Stimulated activated CD4-positive, alpha-beta T cell treated with anti-CD3 and anti-CD28 coated beads, Interleukin-1b, Interleukin-23, amount 100 ng/mL, for 4 hours (primary cell): ENCODE measurements at places on chromosomes 7 and 10.

- DNase-seq, result no peak
Measured at GRCh38 chr10:36634916-36635315, 490.5 kb upstream of the ANKRD30A start.

DNA sequence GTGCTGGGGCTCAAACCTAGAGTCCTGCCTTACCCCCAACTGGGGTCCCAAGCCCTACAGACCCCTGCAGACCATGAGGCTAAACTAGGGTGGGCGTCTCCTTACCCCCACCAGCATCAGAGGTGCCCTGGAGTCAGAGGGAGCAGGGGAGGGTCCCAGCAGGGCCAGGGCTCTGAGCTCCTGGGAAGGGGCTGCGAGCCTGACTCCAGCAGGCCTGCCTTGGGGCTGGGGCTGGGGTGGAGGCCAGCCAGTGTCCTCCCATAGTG lies 1.3 kb downstream of the SNCG start:
- DNase-seq, result no peak

DNA sequence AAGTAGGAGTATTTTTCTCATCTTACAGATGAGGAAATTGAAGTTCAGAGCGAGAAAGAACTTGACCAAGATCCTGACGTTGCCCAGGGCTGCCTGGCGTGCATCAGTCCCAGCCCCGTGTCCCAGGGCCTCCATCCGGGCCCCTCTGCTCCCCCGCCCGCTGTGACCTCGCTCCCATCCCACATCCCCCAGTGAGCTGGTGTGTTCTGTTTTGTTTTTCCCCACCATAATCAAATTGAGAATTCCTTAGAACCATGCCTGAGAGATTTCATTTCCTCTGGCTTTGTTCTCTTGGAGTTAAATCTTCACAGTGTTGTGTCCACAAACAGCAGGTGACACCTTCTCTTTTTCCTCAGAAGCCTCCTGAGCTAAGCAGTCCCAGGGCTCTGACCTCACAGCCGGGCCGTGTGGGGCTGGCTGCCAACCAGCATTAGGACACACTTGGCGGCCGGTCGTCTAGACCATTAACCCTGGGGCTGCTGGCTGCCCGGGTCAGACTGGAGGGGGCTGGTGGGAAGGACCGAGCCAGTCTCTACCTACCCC lies 44.3 kb downstream of the PFKP start:
- no peak for DNase-seq

GRCh38 chr10:78875331-78875877 lies 193.4 kb upstream of the ZMIZ1 start:
- DNase-seq, result no peak

DNA sequence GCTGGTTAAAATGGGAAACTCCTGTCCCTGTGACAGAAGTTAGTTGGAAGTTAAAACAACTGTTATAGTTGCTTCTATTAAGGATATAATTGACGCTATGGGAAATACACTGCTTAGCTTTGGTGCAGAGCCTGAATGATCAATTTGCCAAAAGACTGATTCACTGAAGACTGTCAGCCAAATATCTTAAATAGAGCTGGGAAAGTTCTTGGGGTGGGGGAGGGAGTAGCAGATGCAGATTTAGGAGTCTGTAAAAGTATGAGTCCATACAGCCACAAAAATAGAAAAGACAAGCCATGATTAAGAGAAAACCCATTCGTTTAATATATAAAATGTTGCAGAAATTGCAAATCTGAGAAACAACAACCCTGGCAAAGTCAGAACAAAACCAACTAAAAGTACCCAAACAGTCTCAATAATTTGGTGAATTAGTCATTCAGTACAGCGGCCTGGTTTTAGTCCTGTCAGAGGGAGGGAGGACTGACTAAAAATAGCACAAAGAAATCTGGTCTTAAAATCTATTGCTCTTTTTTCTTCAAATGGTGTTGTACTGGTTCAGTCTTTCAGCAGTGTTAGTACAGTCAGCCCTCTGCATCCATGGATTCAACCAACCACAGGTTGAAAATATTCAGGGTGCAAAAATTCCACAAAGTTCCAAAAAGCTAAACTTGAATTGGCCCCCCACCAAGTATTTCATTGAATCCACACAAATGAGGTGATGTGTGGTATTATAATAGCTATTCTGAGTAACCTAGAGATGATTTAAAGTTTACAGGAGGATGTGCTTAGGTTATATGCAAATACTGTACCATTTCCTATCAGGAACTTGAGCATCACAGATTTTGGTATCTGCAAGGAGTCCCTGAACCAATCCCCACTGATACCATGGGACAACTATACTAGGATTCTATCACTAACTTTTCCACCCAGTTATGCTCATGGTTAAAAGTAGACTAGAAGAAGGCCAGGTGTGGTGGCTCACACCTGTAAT lies 30.0 kb downstream of the STK17A start:
- no peak for DNase-seq

DNA sequence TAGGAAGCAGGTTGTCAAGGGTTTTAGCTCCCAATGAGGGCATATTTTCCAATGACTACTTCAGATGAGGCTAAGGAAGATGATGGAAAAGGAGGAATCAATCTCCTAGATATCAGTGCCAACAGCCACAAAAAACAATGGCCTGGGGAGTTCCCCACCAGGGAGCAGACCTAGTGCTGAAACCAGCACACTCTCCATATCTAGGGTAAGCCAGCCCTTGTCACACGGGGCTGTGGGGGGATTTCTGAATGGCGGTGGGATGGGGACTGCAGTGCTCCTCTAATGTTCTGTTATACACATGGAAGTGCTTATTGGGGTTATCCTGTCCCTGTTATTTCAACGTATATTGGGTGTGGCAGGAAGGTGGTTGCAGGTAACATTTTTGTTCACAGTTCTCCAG lies 18.5 kb downstream of the EPC1 start:
- DNase-seq, result no peak

DNA sequence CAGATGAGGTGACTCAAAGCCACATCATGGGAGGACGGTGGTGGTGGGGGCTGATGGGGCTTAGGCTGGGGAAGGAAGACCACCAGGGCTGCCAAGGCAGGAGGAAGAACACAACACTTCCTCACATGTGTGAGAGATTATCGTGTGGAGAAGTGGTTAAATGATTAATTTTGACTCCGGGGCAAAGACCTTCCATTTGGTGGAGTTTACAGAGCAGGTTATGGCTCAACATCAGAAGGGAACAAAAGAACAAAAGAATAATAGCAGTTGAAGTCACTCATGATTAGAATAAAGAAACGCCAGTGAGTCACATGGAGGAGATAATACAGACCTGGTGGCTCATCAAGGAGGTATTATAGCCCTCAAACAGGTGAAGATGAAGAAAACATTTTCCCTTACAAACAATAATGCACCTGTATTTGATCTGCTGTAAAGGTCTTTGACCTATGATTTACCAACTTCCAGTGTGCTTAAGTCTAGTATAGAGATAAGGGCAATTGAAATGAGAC lies 170.1 kb downstream of the PKD1L1 start:
- no peak for DNase-seq

DNA sequence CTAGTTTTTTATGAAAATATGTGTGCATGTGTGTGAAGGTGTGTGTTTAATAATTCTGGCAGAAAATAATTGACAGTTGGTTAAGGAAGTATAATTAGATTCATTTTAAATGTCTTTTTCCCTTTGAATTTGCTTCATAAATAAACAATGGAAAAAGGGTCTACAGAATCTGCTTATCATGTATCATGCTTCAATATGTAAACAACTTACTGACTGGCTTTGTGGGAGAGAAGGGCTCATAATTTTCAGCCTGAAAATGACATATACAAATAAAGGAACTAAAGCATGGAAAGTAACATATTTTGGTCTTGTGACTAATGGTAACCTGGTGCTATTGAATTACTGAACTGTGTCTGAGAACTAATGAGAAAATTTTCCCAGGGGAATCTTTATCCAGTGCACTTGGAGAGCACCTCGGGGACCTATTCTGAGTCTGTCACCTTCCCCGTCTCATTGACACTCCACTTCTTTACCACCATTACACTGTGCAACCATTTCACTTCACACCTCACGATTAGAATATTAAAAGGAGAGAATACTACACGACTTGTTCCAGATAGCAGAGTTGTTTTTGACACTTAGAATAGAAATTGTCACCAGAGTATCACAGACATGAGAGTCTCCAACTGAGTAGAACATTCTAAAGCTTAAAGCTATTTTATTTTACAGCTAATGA lies 298.6 kb downstream of the TFEC start:
- no peak for DNase-seq

- no peak for DNase-seq
Measured at GRCh38 chr7:12731214-12731656, 43.8 kb downstream of the ARL4A start.

GRCh38 chr10:38730076-38730475 lies 635.9 kb downstream of the ZNF37A start:
- no peak for DNase-seq

DNA sequence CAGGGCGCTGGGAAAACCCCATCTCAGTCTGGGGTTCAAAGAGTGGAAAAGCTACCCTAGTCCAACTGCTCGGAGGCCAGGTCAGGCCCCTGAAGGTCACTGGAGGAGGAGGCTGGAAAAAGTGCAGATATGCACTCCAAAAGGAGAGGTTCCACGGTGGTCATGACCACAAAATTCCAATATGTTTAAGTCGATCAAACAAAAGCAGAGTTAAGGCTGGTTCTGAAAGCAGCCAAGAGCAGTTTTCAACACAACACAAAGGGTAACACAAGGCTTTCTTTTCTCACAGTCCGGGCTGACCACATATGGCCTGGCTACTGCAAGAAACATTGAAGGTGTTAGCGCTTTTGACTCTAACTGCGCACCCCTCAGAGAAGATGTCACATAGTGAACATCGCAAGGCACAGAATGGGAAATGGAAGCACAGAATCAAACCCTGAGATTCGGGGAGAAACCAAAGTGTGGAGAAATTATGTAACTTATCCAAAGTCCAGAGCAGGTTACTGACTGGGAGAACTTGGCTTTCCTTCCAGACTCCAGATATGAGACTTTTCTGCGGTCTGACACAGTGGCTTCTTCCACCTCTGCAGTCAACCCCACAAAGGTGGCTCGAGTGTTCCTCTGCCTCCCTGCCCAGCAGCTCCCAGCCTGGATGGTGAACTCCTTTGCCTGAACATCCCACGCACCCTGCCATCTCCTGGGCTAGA lies 1.3 kb upstream of the GRB10 start:
- no peak for DNase-seq

DNA sequence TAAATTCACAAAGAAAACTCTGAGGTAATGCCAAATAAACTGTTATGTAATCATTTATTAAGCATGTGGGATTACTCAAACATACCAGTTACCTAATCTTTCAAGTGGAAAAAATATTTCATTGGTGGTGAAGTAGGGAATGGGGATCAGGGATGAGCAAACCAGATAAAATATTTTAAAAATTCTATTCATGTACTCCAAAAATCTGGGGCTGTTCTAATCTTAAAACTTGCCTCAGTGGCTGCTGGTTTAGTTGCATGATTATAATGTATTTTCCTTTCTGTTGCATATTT lies 19.5 kb downstream of the LMOD2 start:
- no peak for DNase-seq

DNA sequence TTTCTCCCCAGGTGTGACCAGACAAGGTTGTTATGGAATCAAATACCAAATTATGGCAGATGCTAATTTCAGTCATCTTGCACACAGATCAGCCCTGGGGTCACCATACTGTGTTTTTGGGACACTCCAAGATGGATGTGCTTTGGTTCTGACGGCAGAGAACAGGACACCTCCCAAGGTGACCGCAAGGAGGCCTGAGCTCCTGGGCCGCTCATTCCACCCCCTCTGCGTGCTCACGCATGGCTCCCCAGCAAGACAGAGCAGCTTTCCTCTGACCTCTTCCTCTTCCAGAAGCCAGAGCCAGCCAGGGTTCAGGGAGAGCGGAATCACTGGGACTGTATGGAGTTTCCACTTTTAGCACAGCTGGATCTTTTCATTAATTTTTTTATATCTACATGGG lies 402.8 kb downstream of the DNAJB6 start:
- no peak for DNase-seq

DNA sequence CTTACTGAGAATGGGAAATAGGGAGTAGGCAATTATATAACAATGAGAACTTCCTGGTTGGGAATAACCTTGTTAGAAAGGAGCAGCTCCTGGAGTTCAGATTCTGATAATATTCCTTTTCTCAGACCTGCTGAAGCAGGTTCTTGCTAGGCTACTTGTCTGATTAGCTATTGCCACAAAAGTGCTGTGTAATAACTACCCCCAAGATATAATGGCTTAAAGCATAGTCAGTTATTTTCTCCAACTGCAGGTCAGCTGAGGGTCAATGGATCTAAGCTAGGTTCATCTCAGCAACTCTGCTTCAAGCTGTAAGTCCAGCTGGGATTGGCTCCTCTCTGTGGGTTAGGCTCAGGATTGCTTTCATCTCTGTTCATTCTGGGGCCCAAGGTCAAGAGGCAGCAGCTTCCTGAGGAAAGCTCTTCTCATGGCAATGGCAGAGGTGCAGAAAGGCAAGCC lies 9.4 kb upstream of the CNOT4 start:
- no peak for DNase-seq

DNA sequence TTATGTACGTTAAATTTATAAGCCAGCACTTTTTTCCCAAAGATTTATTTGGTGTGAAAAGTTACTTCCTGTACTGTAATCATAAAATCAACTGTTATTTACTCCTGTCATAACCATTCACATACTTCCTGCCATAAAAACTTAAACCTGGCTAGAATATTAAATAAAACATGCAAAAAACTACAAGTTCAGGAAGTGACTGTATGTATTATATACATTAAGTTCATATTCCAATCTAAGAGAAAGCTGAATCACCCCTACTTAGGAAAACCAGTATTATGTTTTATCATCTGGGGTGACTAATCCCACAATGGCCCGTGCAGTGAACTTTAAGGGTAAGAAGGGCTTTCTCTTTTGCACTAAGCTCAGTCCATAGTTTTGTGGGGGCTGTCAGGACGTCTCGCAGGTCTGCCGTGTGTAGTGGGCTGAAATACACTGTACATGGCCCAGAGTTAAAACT lies 183.7 kb upstream of the KLF14 start:
- no peak for DNase-seq

DNA sequence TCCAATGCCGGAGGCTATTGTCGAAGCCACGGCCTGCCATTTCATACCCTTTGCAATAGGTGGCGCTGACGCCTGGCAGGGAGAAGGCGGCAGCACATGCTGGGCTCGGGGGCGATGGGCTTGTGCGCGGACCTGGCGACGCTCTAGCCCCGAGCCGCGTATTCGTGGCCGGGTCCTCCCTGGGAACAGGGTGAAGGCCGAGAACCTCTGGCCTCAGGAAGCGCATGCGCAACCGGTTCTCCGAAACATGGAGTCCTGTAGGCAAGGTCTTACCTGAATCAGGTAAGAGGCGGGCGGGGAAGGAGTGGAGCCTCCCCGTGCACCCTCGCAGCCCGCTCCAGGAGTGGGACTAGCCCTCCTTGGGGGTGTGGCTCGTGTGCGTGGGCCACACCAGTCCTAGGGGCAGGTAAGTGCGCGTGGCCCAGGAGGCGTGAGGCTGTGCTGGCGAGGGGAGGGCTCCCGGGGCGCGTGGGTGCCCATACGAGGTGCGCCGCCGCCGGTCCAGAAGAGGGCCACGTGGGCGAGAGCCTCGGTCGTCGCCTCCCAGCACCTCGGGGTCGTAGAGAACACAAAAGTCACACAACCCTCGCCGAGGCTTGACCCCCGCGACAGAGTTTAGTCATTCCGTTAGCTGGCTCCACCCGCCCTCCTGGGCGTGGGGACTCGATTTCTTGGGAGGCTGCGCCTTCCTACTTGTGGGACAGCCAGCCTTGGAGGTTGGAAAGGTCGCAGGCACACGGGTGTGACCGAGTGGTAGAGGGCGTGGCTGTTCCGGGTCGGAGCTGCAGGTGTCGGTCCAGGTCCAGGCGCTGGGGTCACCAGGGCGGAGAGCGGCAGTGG lies 5.6 kb upstream of the MEST start:
- peak; percentile 47 for DNase-seq

- DNase-seq, result peak; percentile 14
Measured at GRCh38 chr10:28677888-28678686, 766 bp downstream of the BAMBI start.

- no peak for DNase-seq
Measured at GRCh38 chr7:24722386-24723177, 34.7 kb downstream of the GSDME start.
